ENCODE measurements at places on chromosomes 13 and 19.

- no peak for ATAC-seq
Observed at GRCh38 chr13:20513466-20513995, 12.1 kb downstream of the CRYL1 start.

DNA sequence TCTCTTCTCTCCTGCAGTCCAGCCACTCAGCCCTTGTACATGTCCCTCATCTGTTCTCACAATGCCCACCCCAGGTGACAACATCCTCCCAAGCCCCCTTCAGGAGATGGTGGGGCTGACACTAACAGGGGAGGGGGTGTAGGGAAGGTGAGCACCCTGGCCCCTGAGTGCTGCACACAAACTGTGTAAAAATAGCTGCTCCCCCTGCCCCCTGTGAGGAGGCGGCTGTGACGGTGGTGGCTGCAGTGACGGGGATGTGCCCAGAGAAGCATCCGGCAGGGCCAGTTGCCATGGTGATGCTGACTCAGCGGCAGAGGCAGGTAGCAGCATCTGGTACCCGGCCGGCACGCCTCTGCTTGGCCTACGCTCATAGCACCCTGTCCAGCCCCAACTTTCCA is 13.0 kb upstream of the JUND start:
- ATAC-seq, result peak; percentile 53

DNA sequence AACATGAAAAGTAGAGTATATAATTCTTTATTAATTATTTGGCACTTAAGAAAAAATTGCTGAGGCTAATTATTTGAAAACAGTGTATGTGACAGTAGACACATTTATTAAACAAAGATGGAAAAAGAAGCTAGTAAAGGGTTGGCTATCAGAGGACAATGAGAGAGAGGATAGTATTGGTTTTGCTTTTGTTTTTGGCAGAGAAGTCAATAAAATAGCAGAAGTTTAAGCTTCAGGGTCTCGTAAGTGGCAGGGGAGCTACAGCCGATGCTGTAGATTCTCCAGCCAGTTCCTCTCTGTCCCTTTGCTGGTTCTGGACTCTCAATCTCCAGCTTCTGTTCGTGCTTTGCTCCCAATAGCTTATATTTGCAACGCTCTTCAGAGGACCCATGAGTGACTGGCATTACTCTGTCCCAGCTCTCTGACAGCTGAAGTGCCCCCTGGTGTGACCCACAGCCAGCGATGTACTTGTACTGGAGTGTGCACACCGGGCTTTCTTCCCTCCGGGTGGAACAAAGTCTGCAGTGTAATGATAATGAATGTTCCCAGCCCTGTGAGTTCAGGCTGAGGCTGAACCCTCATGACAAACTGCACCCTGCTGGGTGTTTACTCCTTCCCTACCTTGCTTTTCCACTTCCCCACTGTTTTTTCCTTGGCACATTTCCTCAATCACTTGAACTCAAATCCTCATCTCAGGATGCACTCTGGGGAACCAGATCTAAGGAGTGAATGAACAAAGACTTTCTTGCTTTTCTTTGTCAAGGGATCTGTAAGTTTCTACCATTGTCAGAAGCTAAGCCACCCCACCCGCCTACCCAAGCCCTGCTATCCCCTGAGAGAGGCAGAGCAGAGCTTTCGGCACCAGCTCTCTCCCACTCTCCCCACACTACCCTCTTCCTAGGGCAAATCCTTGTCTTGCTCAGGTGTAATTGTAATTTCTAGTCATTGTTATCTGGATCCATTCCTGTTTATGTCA is 254.8 kb downstream of the LHFPL6 start:
- no peak for ATAC-seq

DNA sequence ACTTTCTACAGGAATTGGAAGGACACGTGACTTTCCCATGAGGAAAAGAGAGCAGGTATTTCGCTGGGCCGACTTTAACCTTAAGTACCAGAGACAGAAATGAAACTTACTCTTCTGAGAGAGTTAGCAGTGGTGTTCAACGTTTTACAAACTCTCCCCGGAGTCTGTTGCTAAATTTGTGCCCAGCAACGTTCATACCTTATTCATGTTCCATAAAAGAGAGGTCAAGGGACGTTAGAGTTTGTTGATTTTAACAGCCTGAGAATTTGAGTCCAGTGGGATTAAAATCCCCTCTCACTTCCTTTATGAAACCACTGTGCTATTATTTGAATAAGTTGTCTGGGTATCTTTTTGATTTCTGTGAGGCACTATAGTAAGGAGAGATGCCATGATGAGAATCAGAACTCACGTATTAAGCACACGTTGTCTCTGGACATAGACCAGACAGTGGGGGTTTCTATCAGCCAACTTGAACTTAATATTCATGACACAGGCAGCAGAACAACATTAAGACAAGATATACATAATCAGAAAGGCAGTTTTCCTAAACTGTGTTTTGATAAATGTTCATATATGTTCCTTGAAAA is 33.4 kb downstream of the SPRY2 start:
- ATAC-seq, result no peak

- ATAC-seq, result peak; percentile 73
Observed at GRCh38 chr19:46192992-46193650, 36.4 kb upstream of the IGFL1 start.

GRCh38 chr13:40388617-40389016 is 277.8 kb downstream of the FOXO1 start:
- ATAC-seq, result peak; percentile 76

- peak; percentile 74 for ATAC-seq
Observed at GRCh38 chr13:72255908-72256307, 388.9 kb upstream of the DACH1 start.

GRCh38 chr19:28465371-28466086 is 747.4 kb downstream of the UQCRFS1 start:
- no peak for ATAC-seq

DNA sequence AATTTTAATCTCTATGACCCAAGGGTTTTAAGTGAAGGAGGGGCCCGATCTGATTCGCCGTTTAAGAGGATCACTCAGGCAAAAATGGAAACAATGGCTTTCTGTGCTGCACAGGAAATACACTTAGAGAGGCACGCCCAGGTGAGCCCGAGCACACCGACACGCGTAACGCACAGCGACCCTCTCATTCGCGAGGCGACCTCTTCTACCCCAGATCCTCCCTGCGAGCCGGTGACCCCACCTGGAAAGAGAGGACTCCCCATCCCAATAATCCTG is 216 bp downstream of the SH2D3A start:
- ATAC-seq, result peak; percentile 51

- no peak for ATAC-seq
Observed at GRCh38 chr19:3129112-3129511, 6.7 kb upstream of the GNA15 start.

DNA sequence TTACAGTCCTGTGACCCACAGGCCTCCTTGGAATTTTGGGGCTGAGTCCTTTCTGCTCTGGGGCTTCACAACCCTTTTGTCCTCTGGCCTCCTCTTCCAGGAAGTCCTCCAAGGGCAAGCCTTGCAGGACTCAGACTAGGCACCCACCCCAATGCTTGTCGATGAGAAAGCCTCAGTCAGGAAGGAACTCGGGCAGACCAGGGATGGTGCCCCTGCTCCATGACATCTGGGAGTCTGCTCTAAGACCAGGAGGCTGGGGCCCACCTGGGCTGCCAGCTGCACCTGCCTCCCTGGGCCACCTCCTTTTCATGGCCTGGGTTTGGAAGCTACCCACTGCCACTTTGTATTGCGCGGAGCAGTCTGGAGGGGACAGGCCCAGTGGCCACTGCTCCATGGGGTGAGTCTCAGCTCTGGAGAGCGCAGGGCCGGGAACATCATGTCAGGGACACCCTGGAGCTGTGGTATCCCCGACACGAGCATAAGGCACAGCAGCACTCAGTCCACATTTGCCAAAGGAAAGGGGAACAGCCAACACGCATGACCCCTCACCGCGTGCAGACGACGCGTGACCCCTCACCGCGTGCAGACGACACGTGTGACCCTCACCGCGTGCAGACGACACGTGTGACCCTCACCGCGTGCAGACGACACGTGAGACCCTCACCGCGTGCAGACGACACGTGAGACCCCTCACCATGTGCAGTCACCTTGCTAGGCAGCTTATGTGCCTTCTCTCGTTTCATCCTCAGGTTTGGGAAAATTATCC is 10.8 kb downstream of the C2CD4C start:
- ATAC-seq, result no peak

DNA sequence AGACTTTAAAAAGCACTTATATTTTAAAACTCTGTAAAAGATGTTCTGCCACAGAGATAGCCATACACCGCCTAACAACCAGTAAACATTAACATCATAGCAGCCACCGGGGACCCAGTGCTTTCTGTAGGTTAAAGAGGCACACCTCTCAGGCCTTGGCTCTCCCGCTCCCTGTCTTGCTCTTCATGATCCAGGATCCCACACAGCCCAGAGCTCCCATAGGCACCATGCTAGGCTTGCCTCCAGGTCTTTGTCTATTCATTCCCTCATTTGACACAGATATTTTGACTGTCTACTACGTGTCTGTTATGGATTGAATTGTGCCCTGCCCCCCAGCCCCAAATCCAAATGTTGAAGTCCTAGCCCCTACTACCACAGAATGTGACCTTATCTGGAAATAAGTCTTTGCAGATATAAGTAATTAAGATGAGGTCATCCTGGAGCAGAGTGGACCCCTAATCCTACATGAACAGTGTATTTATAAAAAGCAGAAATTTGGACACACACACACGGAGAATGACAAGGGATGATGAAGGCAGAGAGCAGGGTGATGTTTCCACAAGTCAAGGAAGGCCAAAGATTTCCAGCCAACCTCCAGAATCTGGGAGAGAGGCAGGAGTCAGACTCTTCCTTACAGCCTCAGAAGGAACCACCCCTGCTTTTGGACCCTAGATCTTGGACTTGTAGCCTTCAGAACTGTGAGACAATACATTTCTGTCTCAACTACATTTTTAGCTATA is 272.6 kb downstream of the DNAJC15 start:
- ATAC-seq, result no peak

DNA sequence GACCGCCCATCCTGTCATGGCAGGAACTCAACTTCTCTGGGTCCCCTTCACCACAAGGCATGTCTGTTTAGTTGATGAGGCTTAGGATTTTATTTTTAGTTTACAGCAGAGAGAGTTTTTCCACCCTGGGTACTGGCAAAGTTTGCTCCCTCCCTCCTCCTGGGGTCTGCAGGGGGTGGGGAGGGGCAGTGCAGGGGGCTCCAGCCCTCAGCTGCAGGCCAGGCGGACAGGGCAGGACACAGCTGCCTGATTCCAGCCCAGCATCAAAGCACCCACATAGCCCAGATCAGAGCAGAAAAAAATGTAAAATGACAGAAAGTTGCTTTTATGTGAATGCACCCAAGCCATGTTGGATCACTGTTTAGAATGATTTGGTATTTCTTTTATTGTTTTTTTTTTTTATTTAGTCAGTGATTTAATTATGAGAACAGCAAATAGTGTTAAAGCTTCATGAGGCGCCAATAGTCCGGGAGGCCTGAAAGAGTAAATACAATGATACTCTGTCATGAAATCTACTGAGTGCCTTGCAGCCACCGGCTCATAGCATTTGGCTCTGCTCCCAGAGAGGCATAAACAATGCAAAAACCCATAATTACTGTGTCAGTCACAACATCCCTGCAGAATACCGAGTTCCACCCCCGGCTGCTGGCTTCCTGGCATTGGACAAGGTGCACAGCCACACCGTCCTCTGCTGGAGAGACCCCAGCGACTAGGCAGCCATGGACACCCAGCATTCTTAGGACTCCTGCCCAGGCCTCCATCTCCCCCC is 923.5 kb downstream of the UQCRFS1 start:
- no peak for ATAC-seq

GRCh38 chr19:56155124-56155687 is 14.1 kb downstream of the ZNF444 start:
- ATAC-seq, result peak; percentile 60

- peak; percentile 11 for ATAC-seq
Observed at GRCh38 chr19:42480335-42481095, 37.8 kb upstream of the CXCL17 start.

DNA sequence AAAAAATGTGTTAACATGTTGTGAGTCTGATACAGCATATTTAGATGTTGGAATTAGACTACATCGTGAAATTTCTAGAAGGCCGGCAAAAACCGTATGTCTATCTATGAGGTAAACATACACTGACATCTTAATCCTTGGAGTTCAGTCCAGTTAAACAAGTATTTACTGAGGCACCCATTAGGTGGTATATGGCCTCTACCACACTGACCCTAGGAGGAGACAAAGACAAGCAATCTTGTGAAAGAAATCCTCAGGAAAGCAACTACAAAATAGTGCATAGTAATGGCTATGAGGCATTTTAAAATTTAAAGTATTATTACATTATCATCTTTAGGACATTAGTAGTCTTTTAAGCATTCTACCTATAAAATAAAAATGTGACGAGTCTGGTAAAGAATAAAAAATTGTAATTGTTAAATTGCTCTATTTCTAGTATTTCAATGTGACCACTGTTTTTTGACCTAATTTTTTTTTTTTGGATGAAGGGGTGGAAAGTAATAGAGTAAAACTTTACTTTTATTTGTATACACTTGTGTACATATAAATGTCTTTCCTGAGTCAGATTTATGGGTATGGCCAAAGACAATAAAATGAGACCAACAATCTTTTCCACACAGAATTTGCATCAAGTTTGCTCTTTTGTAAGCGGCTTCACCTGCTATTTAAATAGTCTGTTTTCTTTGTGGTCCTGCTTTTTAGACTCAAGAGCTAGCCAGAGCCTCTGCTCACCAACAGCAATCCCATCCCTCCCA is 50.5 kb downstream of the KATNAL1 start:
- ATAC-seq, result no peak

- ATAC-seq, result no peak
Observed at GRCh38 chr13:48593536-48593935, 60.2 kb upstream of the CYSLTR2 start.

DNA sequence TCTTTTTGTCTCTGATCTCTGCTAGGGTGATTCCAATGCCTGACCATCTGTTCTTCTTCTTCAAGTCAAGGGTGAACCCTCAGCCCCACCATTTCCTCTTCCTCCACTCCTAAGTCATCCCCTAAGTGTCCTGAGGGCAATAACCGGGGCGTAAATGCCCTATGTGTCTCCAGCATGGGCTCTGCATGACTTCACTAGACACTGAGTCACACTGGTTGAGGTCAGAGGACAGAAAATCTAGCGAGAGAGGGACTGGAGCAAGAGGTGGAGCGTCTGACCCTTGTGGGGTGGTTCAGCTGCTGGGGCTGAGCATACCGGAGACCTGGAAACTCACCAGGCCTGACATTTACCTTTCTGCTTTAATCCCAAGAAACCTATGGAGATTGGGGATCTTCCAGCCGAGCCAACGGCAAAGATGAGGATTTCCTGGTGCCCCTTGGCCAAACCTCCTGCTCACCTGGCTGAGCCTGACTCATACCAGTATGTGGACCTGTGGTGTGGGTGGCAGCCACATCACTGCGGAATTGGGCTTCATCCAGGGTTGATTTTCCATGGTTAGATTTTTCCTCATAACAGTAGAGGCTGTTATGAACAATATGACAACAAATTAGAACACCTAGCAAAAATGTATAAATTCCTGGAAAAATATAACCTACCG is 26.9 kb downstream of the SCGB2B2 start:
- ATAC-seq, result no peak

GRCh38 chr13:41382431-41382830 is 71.4 kb downstream of the NAA16 start:
- ATAC-seq, result no peak

Data from esophagus mucosa (tissue), 1 donor.